ENCODE measurements at places on chromosomes 11 and 22.

GRCh38 chr11:108286370-108286769 is 63.5 kb downstream of the ATM start:
- no peak for DNase-seq

GRCh38 chr11:120529911-120530310 is 18.4 kb downstream of the GRIK4 start:
- no peak for DNase-seq

DNA sequence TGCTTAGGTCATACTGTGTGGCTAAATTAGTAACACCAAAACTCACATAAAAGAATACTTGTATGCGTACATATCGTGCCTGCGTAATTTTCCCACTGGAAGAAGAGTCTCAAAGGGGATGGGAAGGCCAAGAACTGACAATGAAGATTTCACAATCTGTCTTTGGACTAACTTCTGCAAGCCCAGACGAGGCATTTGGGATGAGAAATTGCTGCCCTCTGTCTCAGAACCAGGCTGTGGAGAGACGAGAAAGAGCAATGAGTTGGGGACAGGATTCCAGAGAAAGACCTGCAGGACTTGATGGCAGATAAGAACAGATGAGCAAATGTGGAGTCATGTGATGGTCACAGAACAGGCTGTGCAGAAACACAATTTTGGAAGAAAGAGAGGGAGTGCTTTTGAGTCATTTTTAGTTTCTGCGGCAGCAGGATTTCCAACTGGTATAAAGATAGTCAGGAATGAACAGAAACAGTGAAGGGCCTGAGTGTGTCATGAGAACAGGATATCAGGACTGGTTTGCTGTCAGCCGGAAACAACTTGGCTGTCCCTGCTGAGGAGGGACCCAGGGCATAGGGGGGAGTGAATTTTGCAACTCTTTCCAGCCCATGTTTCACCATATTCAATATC is 82.7 kb upstream of the CTSC start:
- no peak for DNase-seq

DNA sequence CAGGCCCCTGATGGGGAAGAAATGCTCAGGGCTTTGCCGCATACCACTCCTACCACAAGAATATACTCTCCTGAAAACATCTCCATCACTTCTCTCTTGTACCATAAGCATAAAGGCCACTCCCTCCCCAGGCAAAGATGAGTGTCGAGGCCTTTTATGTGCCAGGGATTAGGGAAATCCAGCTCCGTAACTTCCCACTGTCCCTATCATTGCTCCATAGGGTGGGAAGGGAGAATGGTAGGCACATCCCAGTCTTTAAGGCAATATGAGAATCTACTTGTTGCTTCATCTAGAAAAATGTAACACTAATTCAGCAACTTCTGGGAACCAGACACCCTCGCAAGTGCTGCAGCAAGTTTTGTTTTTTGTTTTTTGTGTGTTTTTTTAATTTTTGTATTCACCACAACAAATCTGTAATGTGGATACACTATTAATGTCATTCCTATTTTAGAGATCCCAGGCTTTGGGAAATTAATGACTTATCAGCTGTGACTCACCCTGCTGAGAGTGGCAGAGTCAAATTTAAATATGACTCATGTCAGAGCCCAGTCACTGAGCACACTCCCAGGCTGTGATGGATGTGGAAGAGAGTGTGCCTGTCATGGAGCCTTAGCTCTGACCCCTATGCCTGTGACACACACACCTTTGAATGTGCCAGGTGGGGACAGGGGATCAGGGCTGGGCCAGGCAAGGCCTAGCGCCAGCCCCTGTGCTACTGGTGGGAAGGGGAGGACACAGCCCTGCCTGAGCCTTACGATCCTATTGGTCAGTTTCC is 23.4 kb downstream of the PANX1 start:
- DNase-seq, result no peak

GRCh38 chr11:35030716-35031213 is 108.2 kb upstream of the CD44 start:
- peak; percentile 80 for DNase-seq

DNA sequence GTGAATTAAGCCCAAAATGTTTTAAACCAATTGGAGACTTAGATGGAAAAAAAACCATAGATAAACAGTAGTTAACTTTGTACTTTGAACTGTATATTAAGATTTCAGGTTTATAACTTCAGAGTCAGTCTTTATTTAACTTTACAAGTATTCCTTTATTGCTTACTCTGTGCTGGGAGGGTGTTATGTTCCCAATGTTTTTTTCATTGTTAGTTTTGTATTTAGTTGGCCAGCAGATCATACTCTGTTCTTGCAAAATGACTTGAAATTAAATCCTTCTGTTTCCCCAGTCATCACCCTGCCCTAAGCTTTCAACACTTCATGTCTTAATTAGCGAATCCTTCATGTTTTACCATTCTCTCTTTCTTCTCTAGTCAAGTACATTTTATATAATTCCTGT is 25.3 kb downstream of the SIK2 start:
- no peak for DNase-seq

DNA sequence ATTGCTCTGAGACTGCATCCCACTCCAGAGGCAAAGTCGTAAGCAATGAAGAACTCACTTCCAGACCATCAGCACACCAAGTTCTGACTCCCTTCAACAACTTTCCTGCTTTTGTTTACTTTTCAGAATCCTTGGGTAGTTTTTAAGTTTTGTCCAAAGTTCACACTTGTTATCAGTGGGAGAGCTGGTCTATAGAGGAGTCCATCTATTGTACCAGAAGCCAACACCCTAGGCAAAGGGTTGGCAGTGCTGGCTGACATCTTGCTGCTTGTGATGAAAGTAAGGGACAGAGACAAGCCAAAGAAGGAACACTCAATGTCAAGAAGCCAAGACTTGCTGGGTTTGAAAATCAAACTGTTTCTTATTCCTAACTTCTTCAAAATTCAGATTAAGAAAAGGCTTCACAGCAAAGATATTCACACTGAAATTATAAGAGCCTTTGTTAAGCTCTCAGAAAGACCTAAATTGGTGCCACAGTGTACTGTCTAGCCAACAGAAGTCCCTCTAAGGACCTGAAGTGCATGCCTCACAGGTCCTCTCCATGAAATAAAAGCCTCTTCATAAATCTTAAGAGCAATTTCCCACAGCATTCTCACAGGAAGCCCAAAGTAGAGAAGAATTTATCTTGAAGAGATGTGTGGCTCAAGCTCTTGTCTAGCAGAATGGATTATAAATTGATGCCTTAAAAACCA is 21.5 kb upstream of the LINC01488 start:
- no peak for DNase-seq

DNA sequence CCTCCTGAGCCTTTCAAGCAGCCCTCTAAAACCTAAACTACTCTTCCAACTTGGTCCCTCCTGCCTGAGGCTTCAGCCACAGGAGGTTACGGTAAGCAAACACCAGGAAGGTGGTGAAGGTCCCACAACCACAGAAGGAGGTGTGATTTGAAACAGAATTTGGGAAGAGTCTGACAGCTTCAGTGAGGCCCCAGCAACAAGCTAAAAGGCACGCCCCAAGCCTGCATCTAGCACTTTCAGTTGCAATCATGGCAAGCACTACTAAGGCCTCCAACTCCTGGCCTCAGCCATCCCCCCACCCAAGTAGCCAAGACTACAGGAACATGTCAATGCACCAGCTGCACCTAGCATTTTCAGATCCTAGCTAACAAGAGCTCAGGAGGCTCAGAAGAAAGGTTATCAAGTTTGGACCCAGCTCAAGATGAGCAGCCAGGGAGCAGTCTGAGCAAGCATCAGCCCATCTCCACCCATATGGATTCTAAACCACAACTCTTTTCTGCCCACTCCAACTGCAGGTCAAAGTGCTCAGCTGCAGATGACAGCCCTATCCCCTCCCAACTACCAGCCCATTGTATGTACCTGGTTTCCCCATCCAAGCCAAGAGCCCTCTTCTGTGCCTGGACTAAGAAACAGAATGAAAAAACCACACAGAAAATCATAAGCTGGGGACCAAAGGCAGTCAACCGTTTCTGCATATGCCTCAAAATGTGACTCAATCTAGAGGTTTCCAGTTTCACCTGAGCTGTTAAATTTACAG is 10.4 kb upstream of the AHNAK start:
- no peak for DNase-seq

DNA sequence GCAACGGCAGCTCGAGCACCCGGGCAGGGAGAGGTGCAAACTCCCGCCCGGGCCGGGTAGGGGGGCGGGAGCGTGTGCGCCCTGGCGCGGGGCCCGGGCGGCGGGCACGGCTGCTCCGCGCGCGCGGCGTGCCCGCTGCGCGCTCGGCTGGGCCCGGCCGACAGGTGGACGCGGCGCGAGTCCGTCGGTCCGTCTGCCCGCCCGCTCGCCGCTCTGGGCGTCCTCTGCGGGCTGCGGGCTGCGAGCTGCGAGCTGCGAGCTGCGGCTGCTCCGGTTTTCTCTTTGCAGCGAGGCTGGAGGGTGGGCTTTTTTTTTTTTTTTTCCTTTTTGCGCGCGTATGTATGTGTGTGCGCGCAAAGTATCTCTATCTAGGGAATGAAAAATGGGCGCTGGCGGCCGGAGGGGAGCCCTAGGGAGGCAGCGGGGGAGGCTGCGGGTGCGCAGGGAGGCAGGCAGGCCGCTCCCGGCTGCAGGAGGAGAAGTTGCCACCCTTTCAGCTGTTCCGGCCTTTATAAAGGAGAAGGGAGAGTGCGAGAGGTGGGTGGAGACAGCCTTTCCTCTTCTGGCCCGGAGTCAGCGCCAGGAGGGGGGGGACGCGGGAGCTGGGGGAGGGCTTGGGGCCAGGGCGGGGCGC is at the start of gene PDGFB:
Gene PDGFB, minus strand, starts transcription at position 487 of the 634 bp plus-strand sequence. CDS start 1,019 bp downstream, outside the sequence.
- DNase-seq, result no peak

- DNase-seq, result peak; percentile 6
Observed at GRCh38 chr22:47115518-47115890, 353.1 kb downstream of the TBC1D22A start.

DNA sequence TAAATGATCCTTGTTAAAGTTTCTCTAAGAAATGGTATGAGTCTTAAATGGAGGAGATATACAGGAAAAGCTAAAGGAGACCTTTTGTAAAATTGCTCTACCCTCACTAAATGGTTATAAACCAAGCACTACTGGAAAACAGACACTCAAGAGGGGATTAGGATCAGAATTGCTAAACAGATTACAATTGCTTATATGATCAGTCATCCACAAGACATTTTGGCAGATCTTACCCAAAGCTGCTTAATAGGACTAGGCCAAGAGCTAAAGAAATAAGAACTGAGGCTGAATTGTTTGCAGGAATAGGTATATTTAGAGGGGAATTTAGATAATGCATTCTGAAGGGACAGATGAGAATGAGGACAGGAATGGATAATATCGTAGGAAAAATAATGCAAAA is 9.5 kb downstream of the HARBI1 start:
- no peak for DNase-seq

- no peak for DNase-seq
Observed at GRCh38 chr11:8717876-8718753, 35.5 kb downstream of the RPL27A start.

- no peak for DNase-seq
Observed at GRCh38 chr11:2319791-2320472, 18.1 kb downstream of the TSPAN32 start.

DNA sequence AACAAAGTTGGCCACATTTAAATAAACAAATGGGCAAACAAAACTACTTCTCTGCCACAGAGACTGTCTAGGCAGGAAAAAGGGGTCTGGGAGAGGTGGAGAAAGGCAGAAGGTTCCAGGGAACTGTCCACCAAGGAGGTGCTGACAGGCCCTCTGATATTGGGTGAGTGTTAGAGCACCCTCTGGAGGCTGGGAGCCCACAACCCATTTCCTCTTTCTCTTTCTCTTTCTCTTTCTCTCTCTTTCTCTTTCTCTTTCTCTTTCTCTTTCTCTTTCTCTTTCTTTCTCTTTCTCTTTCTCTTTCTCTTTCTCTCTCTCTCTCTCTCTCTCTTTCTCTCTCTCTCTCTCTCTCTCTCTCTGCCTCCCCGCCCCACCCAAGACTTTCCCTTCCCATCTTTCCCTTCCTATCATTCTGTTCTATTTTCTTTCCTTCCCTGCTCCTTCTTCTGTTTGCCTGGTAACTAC is 912.8 kb downstream of the DLG2 start:
- DNase-seq, result no peak

- no peak for DNase-seq
Observed at GRCh38 chr11:103700622-103701021, 335.8 kb upstream of the DDI1 start.

DNA sequence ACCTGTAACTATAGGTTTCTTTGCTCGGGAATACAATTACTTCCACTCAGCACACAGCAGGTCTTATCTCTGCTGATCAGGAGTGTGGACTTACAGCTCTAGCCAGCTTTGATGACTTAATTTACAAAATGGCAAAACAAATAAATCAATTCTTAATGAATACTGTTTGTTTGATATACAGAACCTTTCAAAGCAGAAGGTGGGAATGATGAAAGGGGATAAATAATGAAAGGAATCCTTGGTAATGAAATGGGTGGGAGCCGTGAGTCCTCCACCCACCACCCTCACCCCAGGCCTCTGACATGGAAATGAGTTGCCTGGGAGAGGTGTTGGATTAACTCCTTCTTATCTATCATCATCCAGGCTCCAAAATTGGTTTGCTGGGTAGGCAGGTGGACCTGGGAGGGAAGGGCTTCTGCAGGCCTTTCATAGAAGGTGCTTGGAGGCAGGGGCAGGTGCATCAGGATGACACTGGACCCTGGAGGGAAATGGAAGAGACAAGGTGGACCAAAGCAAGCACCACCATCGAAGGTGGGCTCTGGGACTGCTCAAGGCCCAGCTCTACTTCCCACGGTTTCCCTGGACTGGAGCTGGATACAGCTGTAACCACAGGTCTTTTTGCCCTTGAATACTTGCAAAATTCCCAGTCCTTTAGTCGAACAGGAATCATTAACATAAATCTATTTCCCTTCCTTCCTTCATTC is 23.0 kb downstream of the POU2AF1 start:
- DNase-seq, result no peak

GRCh38 chr11:35343033-35343598 is 76.2 kb downstream of the SLC1A2 start:
- peak; percentile 46 for DNase-seq

DNA sequence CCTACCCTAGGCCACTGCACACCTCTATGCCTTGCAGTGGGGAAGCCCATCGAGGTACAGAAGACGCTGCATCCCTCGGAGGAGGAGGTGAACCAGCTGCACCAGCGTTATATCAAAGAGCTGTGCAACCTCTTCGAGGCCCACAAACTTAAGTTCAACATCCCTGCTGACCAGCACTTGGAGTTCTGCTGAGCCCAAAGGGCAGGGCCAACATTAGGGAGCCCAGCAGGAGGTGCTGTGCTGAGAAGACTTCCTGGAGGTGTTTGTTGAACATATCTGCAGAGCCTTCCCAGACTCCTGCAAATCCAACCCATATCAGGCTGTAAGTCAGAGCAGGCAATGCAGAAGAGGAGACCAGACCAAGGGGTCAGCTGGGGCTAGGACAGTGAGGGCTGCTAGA is 13.5 kb downstream of the MOGAT2 start:
- DNase-seq, result no peak

- peak; percentile 12 for DNase-seq
Observed at GRCh38 chr11:2582351-2582945, 117.3 kb downstream of the KCNQ1OT1 start.

DNA sequence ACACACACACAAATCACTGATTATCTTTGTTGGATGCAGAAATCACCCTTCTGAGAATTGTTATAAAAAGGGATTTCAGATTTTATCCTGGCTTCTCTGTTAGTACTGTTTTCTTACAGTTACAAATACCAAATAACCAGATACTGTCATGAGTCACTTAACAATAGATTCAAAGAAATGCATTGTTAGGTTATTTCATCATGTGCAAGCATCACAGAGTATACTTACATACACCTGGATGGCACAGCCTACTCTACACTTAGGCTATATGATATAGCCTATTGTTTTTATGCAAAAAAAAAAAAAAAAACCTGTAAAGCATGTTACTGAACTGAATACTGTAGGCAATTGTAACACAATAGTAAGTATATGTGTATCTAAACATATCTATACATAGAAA is 319.2 kb upstream of the ARHGAP42 start:
- no peak for DNase-seq
